ENCODE measurements at places on chromosomes 7 and 10. TPM values are rescaled to one million over a fixed set of nuclear protein-coding genes. Genes with fewer than 3 reads are reported as not detected.

GRCh38 chr10:23975431-23975830 is 233.5 kb upstream of the KIAA1217 start:
- DNase-seq: no peak

DNA sequence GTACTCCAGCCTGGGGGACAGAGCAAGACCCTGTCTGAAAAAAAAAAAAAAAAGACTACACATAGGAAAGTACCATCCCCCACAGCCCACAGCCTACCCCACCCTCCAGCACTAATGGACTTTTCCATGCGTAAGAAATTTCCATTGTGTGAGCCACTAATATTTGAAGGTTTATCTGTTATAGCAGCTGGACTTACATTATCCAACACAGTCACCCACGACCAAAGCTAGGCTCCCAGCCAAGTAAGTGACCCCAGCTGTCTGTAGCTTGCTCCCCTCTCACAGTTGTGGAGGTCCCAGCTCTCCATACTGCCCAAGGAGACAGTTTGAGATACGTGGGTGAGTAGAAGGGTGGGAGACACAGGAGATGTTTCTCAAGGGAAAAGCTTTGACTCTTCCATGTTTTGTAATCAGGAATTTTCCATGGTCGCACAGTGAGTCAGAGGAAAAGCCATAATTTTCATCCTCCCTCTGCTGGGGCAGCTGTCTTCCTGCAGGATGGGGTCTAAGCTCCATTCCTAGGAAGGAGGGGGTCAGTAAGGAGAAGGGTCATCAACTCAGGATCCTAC is 57.4 kb downstream of the CAV1 start:
- DNase-seq: no peak

GRCh38 chr10:69657866-69658265 is 27.8 kb downstream of the FAM241B start:
- DNase-seq: no peak

DNA sequence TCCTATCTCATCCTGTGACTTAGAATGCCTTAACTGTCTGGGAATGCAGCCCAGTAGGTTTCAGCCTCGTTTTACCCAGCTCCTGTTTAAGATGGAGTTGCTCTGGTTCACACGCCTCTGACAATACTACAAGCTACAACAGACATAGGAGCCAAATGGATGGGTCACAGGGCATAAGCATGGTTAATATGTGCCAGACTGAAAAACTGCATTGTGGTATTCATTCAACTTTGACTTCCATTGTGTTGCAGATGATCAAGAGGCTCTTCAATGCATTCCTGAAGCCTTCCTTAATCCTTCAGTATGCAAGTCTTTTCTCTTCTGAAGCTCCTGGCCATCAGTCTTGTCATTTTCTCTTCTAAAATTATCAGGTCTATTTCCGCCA is 20.3 kb upstream of the RNF32 start:
- DNase-seq: no peak

DNA sequence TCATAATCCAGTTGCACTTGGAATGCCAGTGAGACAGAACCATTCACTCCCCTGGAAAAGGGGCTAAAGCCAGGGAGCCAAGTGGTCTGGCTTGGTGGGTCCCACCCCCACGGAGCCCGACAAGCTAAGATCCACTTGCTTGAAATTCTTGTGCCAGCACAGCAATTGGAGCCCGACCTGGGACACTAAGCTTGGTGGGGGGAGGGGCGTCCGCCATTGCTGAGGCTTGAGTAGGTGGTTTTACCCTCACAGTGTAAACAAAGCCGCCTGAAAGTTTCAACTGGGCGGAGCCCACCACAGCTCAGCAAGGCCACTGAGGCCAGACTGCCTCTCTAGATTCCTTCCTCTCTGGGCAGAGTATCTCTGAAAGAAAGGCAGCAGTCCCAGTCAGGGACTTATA is 200.7 kb upstream of the NPSR1 start:
- no peak for DNase-seq

DNA sequence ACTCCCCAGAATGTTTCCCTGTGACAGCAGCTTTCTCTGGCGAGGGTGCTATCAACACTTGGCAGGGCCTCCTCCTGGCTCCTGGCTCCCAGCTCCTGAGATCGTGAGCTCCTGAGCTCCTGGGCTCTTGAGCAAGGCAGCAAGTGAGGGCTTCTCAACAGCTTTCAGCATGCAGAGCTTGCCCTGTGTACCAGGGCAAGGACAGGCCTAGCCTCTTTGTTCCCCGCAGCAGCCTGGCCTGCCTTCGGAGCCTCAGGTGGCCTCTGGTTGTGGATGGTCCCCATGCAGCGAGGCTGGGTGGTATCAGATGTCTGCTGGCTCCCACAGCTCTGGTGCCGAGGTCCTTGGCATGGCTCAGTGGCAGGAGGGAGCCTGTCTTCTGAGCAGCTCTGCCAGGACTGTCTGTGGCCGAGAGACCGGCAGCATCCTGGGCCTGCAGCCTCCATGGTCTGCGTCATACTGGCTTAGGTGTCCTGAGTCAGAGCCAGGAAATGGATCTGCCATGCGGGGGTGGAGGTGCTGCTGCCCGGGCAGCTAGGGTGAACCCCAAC is 44.2 kb downstream of the ZMIZ1 start:
- DNase-seq: no peak

The GPR37 gene
- 16.6 TPM for total RNA-seq

The GJD4 gene
- total RNA-seq: 0.17 TPM

The HIPK2 gene
- total RNA-seq: 84.7 TPM
